ENCODE measurements at places on chromosomes 12 and 14.

DNA sequence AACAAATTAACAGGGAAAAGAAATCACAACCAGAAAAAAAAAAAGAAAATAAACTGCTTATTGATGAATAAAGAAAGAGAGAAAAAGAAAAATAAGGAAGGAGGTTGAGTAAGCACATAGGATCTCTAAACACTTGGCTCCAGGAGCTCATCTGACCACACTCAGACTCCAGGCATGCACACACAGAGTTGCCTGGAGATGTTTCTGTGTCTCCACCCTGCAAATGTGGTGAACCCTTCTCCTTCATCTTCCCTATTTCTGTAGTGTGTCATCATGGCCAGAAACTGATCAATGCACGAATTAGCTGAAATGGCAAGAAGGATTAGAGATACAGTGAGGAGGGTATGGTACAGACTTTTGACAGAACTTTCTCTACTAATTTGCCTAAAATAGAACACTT, 20.2 kb downstream of the OR4N2 start:
- DNase-seq: no peak

- no peak for DNase-seq
These were observed 29.1 kb downstream of the ZNF664 start for GRCh38 chr12:124002021-124002644.

DNA sequence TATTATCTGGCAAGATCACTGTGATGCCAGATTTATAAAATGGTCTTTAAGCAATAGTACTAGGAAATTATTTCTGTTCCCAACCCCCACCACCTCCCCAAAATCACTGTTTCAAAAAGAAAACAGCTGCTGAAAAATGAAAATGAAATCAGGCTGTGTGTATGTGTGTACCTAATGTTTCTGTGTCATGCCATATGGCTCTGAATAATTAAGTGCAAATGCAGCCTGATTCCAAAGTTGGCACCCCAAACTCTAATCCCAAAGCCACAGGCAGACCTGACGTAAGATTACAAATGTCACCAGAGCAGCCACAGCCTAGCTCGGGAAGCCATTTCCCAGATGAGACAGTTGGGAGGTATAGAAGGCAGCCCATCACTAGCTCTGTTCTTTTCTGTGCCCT, 175.5 kb downstream of the MED13L start:
- DNase-seq: no peak

DNA sequence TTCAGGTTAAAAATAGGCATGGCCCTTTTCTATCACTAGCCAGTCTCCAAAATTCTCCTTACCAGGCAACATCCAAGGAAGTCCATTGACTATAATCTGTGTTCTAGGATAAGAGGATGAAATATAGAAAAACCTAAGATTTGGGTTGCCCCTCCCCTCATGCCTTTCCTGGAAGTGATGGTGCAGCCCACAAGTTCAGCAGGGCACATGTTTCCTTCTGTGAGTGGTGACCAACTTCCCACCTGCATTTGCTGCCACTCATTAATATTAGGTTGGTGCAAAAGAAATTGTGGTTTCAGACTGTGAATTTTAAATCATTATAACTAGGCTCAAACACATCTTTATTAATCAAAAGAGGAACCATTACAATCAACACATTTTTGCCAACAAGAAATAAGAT, 250.5 kb upstream of the FKBP4 start:
- DNase-seq: no peak

DNA sequence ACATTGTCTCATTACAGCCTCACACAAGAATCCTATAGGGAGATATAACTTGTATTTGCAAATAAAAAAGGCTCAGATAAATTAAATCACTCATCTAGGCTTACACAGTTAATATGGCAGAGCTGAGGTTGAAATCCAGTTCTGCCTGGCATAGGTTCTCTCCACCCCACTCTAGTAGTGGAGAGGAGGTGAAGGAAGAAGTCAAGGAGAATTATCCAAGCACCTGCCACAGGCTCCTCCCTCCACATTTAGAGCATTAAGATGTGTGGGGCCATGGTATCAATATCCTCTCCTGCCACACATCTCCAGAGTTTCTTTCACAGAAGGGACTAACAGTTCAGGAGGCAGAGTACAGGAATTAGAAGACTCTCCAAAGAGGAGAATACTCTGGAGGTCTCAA, 22.5 kb upstream of the STAC3 start:
- DNase-seq: no peak

DNA sequence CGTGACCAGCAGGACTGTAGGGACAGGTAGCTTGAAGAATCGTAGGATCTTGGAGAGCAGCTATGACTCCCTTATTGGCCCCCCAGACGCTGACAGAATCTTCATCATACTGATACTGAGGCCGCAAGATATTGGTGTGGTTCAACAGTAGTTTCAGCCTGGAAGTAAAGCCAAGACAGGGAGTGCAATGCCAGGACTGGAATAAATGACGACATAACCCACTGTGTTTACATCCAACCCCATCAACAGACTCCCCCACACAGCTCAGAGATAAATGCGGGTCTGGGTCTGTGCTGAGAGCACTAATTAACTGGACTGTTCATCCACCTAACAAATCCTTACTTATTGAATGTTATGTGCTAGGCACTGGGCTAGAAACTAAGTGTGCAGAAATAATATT, 16.6 kb downstream of the NOXRED1 start:
- DNase-seq: no peak

- no peak for DNase-seq
These were observed 169.7 kb upstream of the OTX2 start for GRCh38 chr14:56979936-56980335.
